ENCODE measurements at places on chromosomes 16 and 17. TPM values are rescaled to one million over a fixed set of nuclear protein-coding genes. Genes with fewer than 3 reads are reported as not detected.

The PRAC2 gene
- total RNA-seq: not detected

The SMIM5 gene
- total RNA-seq: not detected

DNA sequence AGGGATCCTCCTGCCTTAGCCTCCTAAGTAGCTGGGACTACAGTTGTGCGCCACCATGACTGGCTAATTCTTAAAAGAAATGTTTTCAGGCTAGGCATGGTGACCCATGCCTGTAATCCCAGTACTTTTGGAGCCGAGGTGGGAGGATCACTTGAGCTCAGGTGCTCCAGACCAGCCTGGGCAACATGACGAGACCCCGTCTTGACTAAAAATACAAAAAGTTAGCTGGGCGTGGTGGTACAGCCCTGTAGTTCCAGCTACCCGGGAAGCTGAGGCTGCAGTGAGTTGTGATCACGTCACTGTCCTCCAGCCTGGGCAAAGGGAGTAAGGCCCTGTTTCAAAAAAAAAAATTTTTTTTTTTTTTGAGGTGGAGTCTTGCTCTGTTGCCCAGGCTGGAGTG is 173.1 kb downstream of the SEC14L1 start:
- DNase-seq: no peak
- H3K4me1 ChIP-seq: peaks cover 17% of the 10 kb centered on the region
- no peaks in the 10 kb centered on the region for H3K27me3 ChIP-seq
- no peaks in the 10 kb centered on the region for H3K36me3 ChIP-seq
- H3K27ac ChIP-seq: no peak overlapping the region

GRCh38 chr16:3158510-3159314 is 23.9 kb downstream of the ZNF213 start:
- H3K27ac ChIP-seq: peak overlapping the region; percentile 74
- peak overlapping the region; percentile 92 for H3K4me3 ChIP-seq
- peaks cover 62% of the 10 kb centered on the region for H3K27me3 ChIP-seq
- peaks cover 3% of the 10 kb centered on the region for H3K4me1 ChIP-seq
- no peaks in the 10 kb centered on the region for H3K36me3 ChIP-seq

GRCh38 chr17:40242774-40243173 is 23.7 kb downstream of the WIPF2 start:
- no peaks in the 10 kb centered on the region for H3K36me3 ChIP-seq
- peaks cover 9% of the 10 kb centered on the region for H3K4me1 ChIP-seq
- no peak overlapping the region for H3K4me3 ChIP-seq
- no peaks in the 10 kb centered on the region for H3K27me3 ChIP-seq

DNA sequence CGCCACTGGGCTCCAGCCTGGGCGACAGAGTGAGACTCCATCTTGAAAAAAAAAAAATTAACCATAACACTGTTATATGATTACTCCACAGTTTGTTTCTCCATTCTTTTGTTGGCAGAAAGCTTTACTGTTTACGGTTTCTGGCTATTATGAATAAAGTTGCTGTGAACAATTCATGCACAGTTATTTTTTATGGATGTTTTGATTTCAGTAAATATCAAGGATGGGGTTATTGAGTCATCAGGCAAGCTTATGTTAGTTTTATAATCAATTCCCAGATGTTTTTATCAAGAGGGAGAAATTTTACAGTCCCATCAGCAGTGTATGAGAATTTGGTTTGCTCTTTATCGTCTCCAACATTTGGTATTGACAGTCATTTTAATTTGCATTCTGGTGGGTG is 67.9 kb downstream of the TAOK1 start:
- H3K4me1 ChIP-seq: peaks cover 33% of the 10 kb centered on the region
- H3K27ac ChIP-seq: no peak overlapping the region
- peaks cover 5% of the 10 kb centered on the region for H3K36me3 ChIP-seq
- H3K4me3 ChIP-seq: no peak overlapping the region

- no peak overlapping the region for H3K4me3 ChIP-seq
- no peaks in the 10 kb centered on the region for H3K36me3 ChIP-seq
- DNase-seq: no peak
These were observed 74.1 kb downstream of the SPECC1 start for GRCh38 chr17:20083156-20083859.

- H3K36me3 ChIP-seq: no peaks in the 10 kb centered on the region
- H3K27ac ChIP-seq: no peak overlapping the region
These were observed 164.5 kb downstream of the NTN1 start for GRCh38 chr17:9185688-9186284.

DNA sequence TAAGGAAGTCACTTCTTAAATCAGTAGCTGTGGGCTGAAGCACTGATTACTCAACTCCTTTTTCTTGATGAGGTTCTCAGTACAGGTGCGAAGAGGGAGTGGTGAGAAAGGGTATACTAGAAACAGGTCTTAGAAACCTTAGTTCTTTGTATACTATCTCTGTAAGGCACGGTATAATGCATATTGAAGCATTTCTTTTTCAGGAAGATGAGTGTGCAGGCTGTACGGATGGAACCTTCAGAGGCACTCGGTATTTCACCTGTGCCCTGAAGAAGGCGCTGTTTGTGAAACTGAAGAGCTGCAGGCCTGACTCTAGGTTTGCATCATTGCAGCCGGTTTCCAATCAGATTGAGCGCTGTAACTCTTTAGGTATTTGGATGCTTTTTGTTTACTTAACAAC is 39.2 kb downstream of the CYLD start:
- H3K27me3 ChIP-seq: no peaks in the 10 kb centered on the region
- H3K4me3 ChIP-seq: no peak overlapping the region
- no peak for DNase-seq
- H3K36me3 ChIP-seq: no peaks in the 10 kb centered on the region
- no peak overlapping the region for H3K27ac ChIP-seq

DNA sequence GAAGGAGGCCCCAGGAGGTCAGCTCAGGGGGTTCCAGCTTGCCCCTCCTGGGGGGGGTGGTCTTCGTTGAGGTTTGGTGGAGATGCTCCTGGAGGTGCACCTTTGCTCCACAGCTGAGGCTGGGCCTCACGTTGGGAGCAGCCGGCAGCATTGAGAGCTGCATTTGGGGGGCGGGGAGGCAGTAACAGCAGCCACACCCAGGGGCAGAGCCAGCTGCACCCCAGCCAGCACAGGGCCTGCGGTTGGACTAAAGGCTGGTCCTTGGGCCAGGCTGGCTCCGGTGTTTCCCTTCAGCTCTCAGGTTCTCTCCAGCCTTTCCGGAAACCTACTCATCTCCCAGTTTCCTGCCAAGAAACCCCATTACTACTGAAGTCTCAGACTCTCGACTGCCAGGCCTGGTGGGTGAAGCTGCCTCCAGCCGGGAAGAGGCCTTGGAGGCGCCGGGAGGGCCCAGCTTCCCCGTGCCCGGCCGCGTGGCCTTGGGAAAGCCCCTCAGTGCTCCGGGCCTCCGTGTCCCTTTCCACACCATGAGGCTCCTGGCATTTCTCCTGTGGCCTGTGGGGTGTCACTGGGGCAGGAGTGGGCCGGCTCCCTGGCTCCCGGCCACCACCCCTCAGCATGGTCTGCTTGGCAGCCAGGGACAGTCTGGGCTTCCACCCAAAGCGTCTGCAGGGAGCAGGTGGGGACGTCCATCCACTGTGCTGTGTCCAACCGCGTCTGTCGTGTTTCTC is 14.0 kb upstream of the BAIAP2 start:
- peak; percentile 61 for DNase-seq
- no peaks in the 10 kb centered on the region for H3K36me3 ChIP-seq
- peaks cover 14% of the 10 kb centered on the region for H3K27me3 ChIP-seq
- H3K4me3 ChIP-seq: no peak overlapping the region

- DNase-seq: no peak
- H3K36me3 ChIP-seq: no peaks in the 10 kb centered on the region
- H3K27ac ChIP-seq: no peak overlapping the region
- H3K4me1 ChIP-seq: no peaks in the 10 kb centered on the region
- H3K27me3 ChIP-seq: no peaks in the 10 kb centered on the region
These were observed 25.0 kb upstream of the TAC4 start for GRCh38 chr17:49872754-49873377.

DNA sequence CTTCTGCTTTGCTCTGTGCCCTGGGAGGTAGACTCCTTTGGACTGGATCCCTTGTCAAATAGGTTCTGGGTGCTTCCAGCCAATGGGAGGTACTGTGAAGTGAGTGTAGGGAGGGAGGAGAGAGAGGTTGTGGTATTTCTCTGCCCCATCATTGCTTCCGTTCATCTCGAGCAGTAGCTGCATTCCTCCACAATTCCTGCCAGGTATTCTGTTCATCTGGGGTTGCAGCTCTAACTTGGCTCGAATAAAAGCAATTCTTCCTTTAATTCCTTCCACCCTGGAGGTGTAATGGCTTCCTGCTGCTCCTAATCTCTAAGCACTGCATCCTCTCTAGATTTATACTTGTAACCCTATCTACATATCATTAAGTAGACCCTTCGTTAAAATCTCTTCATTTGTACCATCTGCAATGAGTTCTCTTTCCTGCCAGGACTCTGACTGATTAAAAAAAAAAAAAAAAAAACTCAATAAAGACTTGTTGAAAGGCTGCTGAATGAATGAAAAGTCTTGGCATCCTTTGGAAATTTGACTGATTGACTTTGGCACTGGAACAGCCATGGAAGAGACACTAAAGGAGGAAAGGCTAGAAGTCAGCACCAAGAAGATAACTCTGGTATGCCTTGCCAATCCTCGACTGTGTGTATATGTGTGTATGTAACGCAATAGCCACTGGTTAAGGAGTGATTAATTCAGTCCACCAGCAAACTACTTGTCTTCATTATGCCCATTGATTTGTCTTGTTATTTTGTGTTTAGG is 616.9 kb upstream of the SOX9 start:
- H3K4me3 ChIP-seq: no peak overlapping the region
- no peak for DNase-seq
- H3K27me3 ChIP-seq: no peaks in the 10 kb centered on the region

GRCh38 chr17:55285340-55286301 is 20.9 kb downstream of the HLF start:
- peak overlapping the region; percentile 21 for H3K4me3 ChIP-seq
- H3K36me3 ChIP-seq: no peaks in the 10 kb centered on the region
- peak overlapping the region; percentile 96 for H3K27ac ChIP-seq
- H3K4me1 ChIP-seq: peaks cover 53% of the 10 kb centered on the region

DNA sequence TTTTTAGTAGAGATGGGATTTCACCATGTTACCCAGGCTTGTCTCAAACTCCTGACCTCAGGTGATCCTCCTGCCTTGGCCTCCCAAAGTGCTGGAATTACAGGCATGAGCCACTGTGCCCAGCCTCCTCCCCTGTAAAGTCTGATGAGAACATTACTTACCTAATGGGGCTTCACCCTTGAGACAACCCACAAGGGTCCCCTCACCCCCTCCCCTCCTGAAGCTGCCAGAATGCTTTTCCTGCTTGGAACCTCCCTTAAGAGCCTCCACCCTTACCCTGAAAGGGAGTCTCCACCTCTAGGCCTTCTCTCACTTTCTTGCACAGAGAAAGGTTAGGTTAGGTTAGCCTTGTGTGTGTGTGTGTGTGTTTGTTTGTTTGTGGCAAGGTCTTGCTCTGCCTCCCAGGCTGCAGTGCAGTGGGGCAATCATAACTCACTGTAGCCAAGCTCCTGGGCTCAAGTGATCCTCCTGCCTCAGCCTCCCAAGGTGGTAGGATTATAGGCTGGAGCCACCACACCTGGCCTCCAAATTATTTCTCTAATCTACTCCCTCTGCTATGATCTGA is 8.9 kb downstream of the SLC5A11 start:
- no peak overlapping the region for H3K27ac ChIP-seq
- no peaks in the 10 kb centered on the region for H3K27me3 ChIP-seq
- no peaks in the 10 kb centered on the region for H3K36me3 ChIP-seq
- H3K4me1 ChIP-seq: no peaks in the 10 kb centered on the region

DNA sequence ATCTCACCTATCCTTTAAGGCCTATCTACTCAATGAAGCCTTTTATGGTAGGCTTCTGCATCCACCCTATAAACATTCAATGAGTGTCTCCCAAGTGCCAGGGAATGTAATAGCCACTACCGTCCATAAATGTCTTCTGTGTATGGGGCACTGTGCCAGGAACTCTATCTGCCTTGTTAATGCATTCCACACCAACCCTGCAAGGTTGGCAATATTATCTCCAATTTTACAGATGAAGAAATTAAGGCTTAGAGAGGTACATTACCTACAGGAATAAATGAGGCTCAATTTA is 20.0 kb downstream of the MAP3K14 start:
- no peaks in the 10 kb centered on the region for H3K27me3 ChIP-seq
- peaks cover 99% of the 10 kb centered on the region for H3K4me1 ChIP-seq
- H3K4me3 ChIP-seq: no peak overlapping the region
- H3K27ac ChIP-seq: peak overlapping the region; percentile 92
- DNase-seq: no peak
- H3K36me3 ChIP-seq: no peaks in the 10 kb centered on the region

DNA sequence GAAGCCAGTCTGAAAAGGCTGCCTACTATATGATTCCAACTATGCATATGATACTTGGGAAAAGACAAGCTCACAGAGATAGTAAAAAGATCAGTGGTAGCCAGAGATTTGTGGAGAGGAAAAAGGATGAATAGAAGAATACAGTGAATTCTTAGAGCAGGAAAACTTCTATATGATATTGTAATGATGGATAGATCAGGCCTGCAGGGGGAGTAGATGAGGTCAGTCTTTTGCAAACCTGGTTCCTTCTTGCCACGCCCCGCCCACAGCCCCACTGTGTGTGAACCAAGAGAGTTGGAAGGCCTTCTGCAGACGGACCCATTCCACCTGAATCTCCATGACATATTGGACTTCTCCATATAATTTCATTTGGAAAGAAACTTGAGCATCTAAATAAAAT is 761 bp upstream of the CCL8 start:
- H3K4me3 ChIP-seq: no peak overlapping the region
- H3K36me3 ChIP-seq: no peaks in the 10 kb centered on the region
- no peaks in the 10 kb centered on the region for H3K27me3 ChIP-seq
- no peaks in the 10 kb centered on the region for H3K4me1 ChIP-seq
- no peak for DNase-seq
- H3K27ac ChIP-seq: no peak overlapping the region

GRCh38 chr17:76000016-76000754 is 470 bp upstream of the CDK3 start:
- H3K27me3 ChIP-seq: no peaks in the 10 kb centered on the region
- DNase-seq: no peak
- H3K36me3 ChIP-seq: no peaks in the 10 kb centered on the region
- H3K27ac ChIP-seq: no peak overlapping the region
- peaks cover 13% of the 10 kb centered on the region for H3K4me1 ChIP-seq

GRCh38 chr17:9054126-9054975 is 33.0 kb downstream of the NTN1 start:
- H3K27ac ChIP-seq: no peak overlapping the region
- no peak for DNase-seq
- no peaks in the 10 kb centered on the region for H3K27me3 ChIP-seq
- no peak overlapping the region for H3K4me3 ChIP-seq
- no peaks in the 10 kb centered on the region for H3K36me3 ChIP-seq

All from gastrocnemius medialis (tissue), 4 donors.